ENCODE measurements at places on chromosomes 6 and 20. TPM values are rescaled to one million over a fixed set of nuclear protein-coding genes. Genes with fewer than 3 reads are reported as not detected.

The TRAPPC3L gene
- 0.07 TPM for total RNA-seq

The OR2J3 gene
- not detected for total RNA-seq

The PROCR gene
- 87.8 TPM for total RNA-seq

The SAYSD1 gene
- total RNA-seq = 8.5 TPM
